ENCODE measurements at places on chromosomes 12 and 14.

GRCh38 chr12:989751-990660 is 1.0 kb upstream of the ERC1 start:
- peak; percentile 15 for DNase-seq

DNA sequence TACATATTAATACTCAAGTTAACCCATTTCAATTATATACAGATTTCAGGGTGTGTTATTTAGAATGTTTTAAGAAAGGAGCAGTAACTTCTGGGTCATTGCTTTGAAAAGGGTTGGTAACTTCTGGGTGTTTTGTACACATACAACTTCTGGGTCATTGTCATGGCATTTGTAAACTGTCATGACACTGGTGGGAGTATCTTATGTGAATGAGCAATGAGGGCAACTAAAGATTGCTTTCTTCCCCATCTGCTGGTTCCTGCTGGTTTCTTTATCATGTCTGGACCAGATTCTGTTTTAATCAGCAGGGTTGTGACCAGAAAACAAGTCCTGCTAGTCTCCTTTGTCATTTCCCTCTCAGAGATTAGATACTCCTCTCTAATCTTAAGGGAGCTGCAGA is 713.3 kb downstream of the LRFN5 start:
- DNase-seq, result no peak

- DNase-seq, result no peak
Observed at GRCh38 chr14:70635971-70636595, 5.6 kb upstream of the TTC9 start.

DNA sequence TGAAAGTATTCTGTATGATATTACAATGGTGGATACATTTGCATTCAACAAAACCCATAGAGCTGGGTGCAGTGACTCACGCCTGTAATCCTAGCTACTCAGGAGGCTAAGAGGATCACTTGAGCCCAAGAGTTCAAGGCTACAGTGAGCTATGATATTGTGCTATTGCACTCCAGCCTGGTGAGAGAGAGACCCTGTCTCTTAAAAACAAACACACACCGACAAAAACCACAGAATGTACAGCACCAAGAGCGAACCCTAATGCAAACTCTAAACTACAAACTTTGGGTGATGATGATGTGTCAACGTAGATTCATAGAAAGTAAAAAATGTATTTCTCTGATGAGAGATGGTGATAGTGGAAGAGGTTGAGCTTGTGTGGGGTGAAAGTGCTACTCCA is 8.6 kb downstream of the CAPRIN2 start:
- no peak for DNase-seq

- DNase-seq, result no peak
Observed at GRCh38 chr12:39984670-39985069, 121.2 kb downstream of the SLC2A13 start.

DNA sequence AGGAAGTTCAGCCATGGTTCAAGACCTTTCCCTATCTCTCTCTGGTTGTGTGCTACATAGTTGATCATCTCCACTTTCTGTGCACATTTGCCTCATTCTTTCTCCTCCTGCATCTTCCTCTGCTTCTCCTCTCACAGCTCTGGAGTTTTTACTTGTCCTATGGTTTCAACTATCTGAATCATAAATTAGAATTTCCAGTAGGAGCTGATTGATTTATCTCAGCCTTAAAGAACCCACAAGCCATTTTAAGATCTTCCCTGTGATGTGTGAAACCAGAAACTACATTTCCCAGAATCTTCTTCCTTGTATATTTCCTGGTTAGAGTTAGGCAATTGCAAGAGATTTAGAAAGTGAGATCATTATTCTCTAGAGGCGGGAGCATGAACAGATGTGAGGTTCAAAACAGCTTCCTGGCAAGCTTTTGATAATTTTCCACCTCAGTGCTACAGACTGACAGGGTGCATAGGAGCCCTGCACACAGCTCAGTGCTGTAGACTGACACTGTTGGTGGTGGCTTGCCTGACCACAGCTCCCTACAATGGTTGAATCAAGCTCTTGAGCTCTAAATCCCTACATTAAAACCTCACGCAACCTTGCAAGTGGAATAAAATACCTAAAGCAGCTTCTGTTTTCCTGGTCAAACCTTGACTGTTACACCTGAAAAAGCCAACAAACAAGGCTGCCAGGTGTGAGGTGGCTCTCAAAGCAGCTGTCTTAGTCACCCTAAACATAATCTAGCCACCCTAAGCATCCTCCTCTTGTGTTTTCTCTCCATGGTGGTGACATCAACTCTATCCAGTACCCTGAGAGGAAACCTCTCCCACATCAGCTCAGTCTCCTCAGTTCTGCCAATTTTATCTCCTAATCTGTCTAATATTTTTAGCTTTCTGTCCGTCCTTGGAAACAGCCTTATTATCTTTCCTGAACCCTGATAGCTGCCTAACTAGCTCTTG is 21.5 kb upstream of the IFNG start:
- DNase-seq, result no peak

DNA sequence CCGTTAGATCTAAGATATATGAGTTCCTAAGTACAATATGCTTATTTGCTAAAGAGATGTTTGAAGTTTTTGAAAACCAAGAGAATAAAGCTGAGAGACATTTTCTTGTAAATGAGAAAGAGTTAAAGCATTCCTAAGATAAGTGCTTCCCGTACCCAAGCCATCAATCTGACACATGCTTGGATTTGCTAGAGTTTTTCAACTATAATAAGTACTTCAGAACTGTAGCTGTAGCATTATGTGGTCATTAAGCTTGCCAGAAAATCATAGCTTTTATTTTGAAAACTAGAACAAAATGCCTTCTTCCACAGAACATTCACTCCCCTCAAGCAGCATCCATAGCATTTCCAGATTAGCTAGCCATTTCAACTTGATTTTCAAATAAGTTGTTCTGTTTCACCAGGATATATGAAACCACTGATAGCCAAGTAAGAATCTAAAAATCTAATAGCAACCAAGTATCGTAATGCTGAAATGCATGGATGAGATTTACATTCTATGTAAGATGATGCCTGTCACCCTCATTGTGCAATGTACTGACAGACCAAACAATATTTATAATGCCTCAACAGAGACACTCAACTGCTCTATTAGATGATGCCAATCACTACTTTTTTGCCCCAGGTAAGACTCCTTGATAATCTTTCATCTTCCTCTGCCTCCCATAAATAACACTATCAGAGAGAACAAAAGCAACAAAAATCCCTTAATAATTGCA is 8.0 kb downstream of the SNW1 start:
- DNase-seq, result no peak

- no peak for DNase-seq
Observed at GRCh38 chr14:22634233-22634900, 9.8 kb downstream of the OR6J1 start.

Data from T-helper 17 cell (primary cell).